Transverse colon (tissue), 4 donors: ENCODE measurements at places on chromosomes 6 and 20. TPM values are rescaled to one million over a fixed set of nuclear protein-coding genes. Genes with fewer than 3 reads are reported as not detected.

PPP1R14C gene
- 64.5 TPM for total RNA-seq

GRCh38 chr20:24657878-24658620 is 188.6 kb downstream of the SYNDIG1 start:
- DNase-seq = no peak

DNA sequence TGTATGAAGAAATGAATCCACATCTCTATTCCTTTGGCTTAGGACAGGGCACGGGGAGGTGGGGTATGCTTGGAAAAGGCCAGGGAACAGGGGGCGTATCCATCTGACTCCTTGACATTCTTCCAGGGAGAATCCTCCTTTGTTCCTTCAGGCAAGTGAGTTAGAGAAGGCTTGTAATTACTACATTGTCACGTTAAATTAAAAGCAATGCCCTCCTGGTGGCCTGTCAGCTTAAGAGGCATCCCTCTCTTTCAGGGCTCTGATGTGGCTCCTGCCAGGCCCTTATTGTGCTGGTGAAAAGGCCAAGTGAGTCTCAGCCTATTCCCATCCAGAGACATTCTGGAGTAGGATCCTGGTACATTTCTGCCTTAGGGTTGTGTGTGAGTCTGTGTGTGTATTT is 128.3 kb downstream of the FOXA2 start:
- no peak for DNase-seq

DNA sequence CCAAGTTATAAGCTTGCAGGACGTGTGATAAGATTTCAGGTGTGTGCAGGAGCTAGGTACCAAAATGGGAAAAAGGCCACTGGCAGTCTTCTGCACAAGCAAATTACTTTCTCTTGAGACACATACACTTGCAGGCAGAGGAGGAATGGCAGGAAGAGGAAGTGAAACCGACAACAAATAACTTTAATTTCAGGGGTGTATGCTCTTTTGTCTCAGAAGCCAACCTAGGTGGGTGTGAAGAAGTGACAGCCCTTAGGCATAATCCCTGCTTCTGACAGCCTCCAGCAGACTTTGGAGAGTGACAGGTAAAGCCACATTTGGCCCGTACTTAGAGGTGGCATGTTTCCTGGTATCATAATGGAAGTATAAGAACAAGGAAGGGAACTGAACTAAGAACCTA is 118.8 kb upstream of the TRAF3IP2 start:
- no peak for DNase-seq

- DNase-seq = no peak
Measured at GRCh38 chr20:63122626-63123025, 93.3 kb downstream of the YTHDF1 start.

DNA sequence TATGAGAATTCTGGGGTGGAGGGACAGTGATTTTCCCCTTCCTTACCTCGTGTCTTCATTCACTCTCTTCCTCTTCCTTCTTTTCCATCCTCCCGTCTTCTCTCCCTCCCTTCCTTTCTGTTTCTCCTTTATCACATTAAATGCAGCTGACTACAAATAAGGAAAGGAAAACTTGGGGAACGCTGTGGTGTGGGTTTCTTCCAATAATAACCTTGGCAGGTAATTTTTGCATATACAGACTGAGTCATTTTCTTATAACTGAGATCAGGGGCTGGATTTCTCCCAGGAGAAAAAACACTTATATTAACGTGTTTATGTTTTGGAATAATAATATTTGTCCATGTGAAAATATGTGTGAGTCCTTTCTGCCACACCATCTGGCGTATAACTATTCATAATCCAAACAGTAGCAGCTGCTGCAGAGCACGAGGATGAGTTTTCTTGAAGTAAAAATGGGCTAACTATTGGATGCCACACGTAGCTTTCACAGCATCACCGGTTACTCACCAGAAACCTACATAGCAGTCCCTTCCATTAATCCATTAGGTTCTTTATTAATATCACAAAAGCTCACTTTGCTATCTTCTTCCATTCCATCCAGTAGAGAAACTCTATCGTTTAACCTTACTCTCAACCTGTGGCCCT is 139.2 kb upstream of the SASH1 start:
- no peak for DNase-seq

NKAIN2 gene
- 0.32 TPM for total RNA-seq

SLC17A1 gene
- total RNA-seq = not detected

DNA sequence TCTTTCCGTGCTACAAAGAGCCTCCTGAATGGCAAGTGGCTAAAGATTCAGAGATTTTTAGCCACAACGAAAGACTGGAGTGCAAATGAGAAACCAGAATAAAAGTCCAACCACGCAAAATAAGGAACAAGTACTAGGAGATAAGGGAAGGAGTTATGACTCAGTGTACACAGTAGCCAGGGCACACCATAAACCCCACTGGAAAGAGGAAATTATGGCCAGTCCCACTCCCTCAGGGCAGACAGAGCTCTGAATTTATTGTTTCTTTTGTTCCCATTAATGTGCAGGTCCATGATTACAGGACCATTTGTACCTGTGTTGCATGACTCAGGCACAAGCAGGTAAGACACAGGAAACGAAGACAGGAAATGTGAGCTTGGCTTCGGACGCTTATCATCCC is 150.3 kb upstream of the PREP start:
- peak; percentile 26 for DNase-seq

DNA sequence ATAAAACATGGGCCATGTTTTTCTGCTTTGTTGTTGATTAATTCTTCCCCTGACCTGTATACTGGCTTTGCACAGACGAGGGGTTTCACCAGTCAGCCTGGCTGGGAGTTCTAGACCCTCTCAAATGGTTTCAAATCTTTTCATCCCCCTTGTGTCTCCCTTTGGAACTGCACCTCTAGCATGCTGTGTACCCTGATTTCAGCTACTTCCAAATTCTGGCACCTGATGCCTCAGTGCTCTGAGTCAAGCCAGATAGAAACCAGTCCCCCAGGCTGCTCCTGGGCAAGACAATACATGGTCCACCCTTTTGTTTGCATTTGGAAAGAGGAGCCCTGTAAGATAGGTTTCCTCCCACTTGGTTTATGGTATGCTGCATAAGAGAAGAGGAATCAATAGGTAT is 290.2 kb downstream of the BTBD3 start:
- DNase-seq = no peak

GRCh38 chr6:169158174-169158573 is 95.5 kb downstream of the THBS2 start:
- no peak for DNase-seq

DNA sequence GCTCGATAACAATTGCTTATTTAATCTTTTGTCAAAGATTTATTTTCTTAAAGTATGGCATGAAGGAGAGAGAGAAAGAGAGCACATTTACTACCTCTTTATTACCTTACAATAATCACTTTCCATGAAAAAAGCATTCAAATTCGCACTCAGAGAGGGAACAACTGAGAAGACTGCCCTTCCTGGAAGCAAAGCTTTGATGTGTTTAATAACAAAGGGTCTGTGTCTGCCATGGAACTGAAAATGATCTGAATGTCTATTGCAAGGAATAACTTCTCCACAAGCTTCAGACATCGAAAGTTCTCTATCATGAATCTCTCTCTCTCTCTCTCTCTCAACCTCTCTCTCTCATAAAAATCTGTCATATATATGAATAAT is 308.9 kb downstream of the HDGFL1 start:
- no peak for DNase-seq

RIMS1 gene
- 0.32 TPM for total RNA-seq

- DNase-seq = no peak
Measured at GRCh38 chr6:4164117-4164442, 28.7 kb upstream of the ECI2 start.
